RWPE1 (cell line): ENCODE measurements at places on chromosomes 2 and 18.

DNA sequence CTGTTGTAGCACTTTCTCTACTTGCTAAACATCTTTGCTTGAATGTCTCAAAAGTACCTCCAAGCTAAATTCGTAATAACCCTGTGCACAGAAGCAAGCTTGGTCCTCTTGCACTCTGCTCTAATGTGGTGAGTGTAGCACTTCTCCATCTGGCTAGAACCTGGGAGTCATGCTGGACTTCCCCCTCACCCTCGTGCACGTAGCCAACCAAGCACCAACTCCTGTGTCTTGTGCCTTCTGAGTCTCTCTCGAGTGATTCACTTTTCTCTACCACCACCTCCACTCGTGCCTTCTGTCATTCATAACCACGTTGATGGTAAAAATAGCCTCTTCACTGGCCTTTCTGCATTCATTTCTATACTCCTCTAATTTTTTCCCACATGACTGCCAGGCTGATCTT lies 91.9 kb upstream of the KCNE4 start:
- no peak for DNase-seq

DNA sequence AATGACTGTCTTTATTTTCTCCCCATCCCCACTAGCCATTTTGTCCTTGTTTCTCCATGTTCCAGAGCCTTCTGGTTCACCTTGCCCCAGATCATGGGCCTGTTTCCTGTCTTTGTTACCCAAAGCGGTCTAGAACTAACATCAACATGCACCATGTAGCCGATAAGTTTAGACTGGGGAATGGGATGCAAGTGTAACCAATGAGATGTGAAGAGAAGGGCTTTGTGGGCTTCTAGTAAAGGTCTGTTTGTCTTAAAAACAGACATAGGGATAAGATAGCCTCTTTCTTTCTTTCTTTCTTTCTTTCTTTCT lies 25.7 kb downstream of the INPP5D start:
- no peak for DNase-seq

DNA sequence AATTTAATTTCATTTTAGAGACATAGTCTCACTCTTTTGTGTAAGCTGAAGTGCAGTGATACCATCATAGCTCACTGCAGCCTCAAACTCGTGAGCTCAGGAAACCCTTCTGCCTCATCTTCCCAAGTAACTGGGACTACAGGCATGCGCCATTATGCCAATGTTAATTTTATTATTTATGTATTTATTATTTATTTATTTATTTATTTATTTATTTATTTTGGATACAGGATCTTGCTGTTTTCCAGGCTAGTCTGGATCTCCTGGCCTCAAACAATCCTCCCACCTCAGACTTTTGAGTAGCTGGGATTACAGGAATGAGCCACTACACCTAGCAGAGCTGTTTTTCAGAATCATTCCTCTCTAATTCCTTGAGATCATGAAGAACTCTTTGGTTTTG lies 99.9 kb downstream of the ASXL3 start:
- DNase-seq = no peak

- no peak for DNase-seq
Observed at GRCh38 chr2:187693923-187694322, 139.7 kb upstream of the TFPI start.

DNA sequence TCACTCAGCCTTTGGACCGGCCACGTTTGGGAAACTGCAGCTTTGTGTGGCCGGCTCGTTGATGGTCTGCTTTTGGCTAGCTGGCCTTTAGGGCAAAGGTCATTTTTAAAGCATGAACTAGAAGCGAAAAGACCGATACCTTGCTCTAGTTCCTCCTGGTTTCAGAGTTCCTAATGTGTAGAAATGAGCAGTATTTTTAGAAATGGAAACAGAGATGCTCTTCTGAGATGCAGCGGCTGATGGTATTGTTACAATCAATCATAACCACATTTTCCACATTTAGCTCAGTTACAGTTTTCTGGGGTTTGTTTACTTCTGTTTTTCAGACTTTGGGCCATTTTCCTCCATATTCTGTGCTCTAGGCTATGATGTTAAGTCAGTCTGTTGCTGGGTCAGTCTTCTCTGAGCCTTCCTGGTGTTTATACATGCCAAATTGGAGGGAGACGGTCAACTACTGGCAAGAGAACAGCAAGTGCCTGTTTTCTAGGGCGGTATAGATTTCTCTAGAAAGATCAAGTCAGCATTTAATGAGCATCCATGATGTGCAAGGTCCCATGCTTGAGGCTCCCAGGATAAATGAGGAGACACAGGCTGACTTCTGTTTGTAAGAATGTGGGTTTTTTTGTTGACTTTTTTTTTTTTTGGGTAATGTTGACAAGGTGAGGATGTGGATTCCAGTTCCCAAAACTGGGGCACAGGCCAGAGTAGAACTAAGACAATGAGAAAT lies 28.0 kb downstream of the RNF144A start:
- DNase-seq = no peak

- no peak for DNase-seq
Observed at GRCh38 chr2:66565291-66565690, 130.4 kb downstream of the MEIS1 start.

DNA sequence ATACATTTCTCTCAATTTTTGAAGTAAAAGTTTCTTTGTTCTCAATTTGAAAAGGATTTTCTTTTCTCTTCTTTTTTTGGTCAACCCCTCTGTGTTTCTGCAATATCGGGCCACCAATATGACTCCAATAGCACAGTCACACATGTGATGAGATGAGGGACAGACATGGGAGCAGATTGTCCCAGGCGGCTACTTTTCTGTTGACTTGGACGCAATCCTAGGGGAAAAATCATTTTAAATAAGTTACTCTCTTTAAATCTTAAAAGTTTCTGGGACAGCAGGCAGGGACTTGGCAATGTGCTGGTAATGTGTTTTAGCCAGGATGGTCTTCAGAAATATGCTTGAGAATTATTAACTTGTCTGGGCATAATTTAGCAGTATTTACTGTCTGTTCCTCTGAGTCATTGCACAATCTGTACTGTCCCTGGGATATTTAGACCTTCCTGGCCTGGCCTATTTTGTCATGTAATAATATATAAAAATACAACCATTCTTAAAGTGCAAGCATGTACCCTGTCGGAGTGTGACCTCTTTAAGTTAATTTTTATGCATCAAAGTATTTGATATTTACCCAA lies 388.5 kb upstream of the FANCL start:
- DNase-seq = no peak

DNA sequence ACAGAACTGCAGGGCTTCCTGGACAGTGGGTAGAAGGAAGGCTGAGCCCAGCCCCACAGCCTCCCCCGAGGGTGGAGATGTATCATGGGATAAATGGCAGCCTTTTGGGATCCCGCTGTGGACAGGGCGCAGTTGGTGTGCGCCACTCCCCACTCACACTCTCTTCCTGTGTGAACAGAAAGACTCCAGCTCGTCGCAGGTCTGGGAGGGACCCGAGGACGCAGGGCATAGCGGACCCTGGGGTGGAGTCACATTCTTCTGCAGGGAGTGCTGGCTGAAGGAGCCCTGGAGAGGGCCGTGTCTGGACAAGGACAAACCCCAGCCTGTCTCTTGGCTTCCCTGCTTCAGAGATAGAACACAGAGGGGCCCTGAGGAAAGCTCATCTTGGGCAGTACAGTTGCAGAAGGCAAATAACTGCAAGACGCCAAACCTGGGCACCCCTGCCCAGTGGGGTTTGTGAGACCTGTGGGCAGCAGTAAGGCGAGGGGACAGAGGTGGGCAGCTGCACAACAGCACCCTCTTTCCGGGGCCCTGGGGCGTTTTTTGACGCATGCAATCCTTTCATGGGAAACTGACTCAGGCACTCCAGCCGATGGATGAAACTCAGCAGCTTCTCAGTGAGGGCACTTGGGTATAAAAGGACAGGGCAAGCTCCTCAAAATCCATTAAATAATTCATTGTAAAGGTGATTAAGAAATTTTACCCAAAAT lies 101.9 kb downstream of the USP40 start:
- no peak for DNase-seq

DNA sequence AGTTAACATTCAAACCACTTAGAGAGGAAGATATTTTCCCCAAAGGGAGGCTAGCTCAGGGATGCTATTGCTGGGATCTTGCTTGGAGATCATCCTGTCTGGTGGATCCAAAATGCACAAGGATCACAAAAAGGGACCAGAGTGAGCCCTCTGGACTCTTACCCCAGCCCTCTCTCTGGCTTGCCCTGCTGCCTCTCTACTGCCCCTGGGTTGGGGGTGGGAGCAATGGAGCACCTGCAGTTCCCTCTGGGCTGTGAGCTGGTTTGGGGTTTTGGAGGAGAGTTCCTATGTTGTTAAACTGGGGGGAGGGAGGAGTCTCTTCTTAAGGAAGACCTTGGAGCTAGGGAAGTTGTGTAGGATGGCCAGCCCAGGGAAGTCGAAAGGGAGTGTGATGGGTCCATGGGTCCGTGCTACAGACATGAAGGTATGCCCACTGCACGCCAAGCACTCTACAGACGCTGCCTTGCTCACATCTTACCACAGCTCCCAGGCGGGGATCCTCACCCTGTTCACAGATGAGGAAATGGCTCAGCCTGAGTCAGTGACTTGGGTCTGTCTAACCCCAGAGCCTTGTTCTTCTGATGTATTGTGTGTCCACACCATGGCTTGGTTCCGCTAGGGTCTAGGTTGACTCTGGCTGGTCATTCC lies 3.8 kb downstream of the LBH start:
- no peak for DNase-seq
